ENCODE measurements at places on chromosomes 3 and 15.

- no peak for ATAC-seq
Observed at GRCh38 chr3:26365706-26366105, 256.9 kb upstream of the LRRC3B start.

- ATAC-seq, result no peak
Observed at GRCh38 chr15:69662645-69663000, 210.0 kb downstream of the RPLP1 start.

DNA sequence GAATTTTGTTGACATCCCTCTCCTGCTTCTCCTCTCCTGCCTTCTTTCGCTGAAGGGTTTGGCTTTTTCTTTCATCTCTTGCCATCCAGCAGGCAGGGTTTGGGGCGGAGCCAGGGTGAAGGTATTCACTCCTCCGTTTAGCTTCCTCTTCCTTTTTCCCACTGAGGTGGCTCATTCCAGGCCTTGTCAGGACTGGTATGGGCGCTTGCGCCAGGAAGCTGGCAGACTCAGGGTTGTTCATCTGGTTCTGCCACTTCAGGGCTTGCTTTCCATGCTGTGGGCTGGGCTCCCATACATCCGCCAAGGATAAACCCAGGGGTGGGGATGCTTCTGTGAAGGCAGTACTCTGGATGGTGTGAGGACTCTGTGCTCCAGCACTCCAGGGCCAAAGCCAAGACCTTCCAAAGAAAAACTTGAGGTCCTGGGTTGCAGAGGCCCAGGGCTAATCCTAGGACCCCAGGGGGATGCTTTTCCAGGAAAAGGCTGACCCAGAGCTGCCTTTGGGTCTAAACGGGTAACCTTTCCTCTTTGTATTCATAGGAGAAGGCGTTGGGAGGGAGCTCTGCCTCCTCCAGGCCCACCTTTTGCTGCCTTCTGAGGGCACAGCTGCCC, 7.7 kb upstream of the AMOTL2 start:
- ATAC-seq, result peak; percentile 32

- ATAC-seq, result no peak
Observed at GRCh38 chr15:85463976-85464375, 83.6 kb downstream of the AKAP13 start.

- ATAC-seq, result no peak
Observed at GRCh38 chr3:126313580-126314304, 43.5 kb downstream of the KLF15 start.

DNA sequence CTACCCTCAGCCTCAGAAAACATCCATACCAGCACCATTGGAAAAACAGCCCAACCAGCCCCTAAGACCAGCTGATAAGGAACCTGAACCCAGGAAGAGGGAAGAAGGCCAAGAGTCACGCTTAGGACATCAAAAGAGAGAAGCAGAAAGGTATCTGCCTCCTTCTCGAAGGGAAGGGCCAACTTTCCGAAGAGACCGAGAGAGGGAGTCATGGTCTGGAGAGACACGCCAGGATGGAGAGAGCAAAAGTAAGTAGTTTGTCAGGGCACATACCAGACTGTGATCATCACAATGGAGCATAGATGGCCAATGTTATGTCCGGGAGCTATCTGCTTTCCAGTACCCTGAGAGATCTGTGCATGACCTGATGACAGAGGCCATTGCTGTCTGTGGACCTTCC, 31.0 kb upstream of the RBM5 start:
- ATAC-seq, result no peak

GRCh38 chr15:51861557-51862359, 32.3 kb downstream of the TMOD3 start:
- ATAC-seq, result no peak

DNA sequence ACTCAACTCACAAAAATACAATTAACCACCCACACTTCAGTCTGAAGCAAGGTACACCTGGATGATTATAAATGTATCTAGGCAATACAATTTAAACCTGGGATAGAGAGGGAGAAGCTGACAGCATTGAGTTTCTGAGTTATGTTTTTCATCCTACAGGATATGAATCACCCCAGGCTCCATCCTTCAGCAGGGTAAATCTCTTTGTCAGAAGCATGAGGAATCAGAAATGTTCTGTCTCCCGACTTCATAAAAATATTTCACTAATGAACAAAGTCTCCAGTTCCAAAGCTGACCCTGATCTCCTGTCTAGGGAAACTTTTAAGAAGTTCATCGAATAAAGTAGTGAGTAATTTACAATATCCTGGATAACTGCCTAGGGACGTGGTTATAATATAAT, 25.5 kb upstream of the FRMD4B start:
- ATAC-seq, result peak; percentile 84

DNA sequence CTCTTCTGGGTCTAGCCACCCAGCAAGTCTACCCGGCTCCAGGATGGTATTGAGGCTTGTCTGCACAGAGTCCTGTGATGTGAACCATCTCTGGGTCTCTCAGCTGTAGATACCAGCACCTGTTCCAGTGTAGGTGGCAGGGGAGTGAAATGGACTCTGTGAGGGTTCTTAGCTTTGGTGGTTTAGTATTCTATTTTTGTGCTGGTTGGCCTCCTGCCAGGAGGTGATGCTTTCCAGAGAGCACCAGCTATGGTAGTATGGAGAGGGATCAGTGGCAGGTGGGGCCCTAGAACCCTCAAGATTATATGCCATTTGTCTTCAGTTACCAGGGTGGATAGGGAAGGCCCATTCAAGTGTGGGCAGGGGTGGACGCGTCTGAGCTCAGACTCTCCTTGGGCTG, 283.4 kb upstream of the LYSMD4 start:
- no peak for ATAC-seq

DNA sequence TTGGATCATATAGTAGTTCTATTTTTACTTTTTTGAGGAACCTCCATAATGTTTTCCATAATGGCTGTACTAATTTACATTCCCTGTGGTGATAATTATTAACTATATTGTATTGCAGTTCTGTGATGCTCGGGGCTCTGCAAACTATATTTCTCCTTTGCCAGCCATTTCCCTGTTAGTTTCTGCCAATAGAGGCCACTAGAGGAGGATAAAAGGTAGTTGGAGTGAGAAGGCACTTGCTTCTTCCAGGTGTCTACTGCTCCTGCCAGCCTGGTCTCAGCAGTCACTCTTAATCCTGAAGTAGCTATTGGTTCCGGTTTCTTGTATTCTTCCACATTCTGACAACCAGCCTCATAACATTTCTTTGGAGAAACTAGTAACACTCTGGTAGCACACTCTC, 233.9 kb upstream of the GBE1 start:
- ATAC-seq, result no peak

DNA sequence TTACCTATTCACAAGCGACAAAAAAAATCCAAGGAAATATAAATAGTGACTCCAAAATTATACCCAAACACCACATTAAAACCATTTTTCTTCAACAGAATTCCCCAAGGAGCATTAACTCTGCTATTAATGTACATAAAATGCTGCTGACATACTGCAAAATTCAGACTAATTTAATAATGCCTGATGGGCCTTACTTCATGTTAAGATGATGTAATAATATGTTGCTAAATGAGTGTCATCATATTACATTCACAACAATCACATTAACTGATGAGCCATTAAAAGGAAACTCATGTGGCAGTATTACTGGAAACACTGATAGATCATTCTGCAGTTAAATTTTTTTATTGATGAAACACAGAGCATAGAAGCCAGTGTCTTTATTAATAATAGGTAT, 204.9 kb upstream of the CGNL1 start:
- ATAC-seq, result no peak

- no peak for ATAC-seq
Observed at GRCh38 chr3:72655723-72656122, 192.5 kb downstream of the SHQ1 start.

DNA sequence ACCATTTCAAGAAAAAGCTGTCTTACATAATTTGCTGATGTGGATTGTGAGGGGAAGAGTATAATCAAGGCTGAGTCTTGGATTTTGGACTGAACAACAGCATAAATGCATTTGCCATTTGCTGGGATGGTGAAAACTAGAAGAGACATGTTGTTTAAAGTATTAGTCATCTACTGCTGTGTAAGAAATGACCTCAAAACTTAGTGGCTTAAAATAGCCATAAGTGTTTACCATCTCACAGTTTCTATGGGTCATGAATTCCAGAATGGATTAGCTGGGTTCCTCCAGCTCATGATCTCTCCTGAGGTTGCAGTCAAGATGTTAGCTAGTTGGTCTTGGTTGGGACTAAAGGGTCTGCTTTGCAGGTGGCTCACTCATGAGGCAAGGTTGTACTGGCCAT, 66.2 kb downstream of the SCN11A start:
- ATAC-seq, result no peak

All from SK-N-SH treated with all-trans-retinoic acid at 6 μM for 48 hours (cell line).